ENCODE measurements at places on chromosomes 7 and 10.

- no peak for DNase-seq
These were observed 17.7 kb downstream of the FRG2B start for GRCh38 chr10:133608855-133609254.

GRCh38 chr10:83518779-83519178, 620.5 kb upstream of the GHITM start:
- DNase-seq, result no peak

DNA sequence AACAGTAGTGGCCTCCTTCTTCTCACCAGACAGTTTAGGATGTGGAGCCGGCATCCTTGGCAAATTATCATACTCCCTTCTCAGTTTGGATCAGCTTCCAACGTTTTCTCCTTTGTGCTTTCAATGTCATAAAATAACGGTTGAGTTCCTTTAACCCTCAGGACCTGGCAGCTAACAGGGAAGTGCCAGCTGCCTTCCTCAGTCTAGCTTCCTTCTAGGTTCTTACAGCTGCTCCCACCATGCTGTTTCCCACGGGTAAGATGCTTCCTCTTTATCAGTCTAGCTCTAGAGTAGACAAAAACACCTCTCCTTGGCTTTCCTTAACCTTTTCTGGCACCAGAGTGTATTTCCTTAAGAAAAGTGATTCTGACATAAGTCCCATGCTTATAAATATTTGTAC, 33.2 kb downstream of the BLVRA start:
- DNase-seq, result no peak

DNA sequence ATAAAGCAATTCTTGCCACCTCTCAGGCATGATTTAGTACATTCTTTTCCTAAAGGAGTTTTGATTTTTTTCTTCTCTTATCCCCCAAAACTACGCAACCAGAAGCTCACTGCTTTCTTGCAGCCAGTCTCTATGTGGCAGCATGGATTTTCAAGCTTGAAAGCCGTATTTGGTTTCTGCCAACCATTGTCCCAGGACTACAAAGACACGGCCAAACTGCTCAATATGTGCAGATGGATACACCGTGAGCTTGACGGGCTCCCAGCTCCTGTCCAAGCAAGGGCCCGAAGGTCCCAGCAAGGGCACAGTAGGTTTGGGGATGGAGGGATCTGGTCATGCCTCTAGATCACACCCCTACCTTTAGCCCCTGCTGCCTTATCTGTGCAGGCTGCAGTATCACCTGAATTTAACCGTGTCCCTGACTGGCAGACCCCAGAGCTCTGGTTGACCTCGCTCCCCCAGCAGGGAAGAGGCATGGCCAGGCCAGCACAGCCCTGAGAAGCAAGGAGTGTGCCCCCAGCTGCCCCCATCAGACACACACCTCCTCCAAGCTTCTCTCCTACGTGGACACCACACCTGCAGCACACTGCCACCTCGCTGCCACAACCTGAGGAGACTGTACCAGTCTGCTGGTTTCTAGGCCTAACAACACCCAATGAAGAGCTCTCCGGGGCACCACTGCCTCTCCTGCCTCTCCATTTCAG, 86.8 kb downstream of the COBL start:
- no peak for DNase-seq
